ENCODE measurements at places on chromosomes 2 and 18. TPM values are rescaled to one million over a fixed set of nuclear protein-coding genes. Genes with fewer than 3 reads are reported as not detected.

Gene PCBP1
- polyA plus RNA-seq, result 396 TPM

Gene CGREF1
- 5.0 TPM for polyA plus RNA-seq

Gene IL37
- not detected for polyA plus RNA-seq

Gene ARPC2
- 309 TPM for polyA plus RNA-seq

Gene SLC38A11
- polyA plus RNA-seq, result 0.22 TPM

Gene LPIN2
- 11.8 TPM for polyA plus RNA-seq

Gene CHCHD5
- polyA plus RNA-seq, result 37.1 TPM

Gene FECH
- polyA plus RNA-seq, result 13.9 TPM

Gene CCDC141
- 0.09 TPM for polyA plus RNA-seq

Gene RGPD4
- not detected for polyA plus RNA-seq

Gene HRH4
- polyA plus RNA-seq, result 0.02 TPM

Gene CACNB4
- 0.21 TPM for polyA plus RNA-seq

Gene DAPL1
- polyA plus RNA-seq, result not detected

Gene TM4SF20
- polyA plus RNA-seq, result 0.22 TPM

Gene RAB27B
- 0.92 TPM for polyA plus RNA-seq

Gene HOXD12
- not detected for polyA plus RNA-seq

Gene HAUS1
- 11.1 TPM for polyA plus RNA-seq

Gene EFHD1
- polyA plus RNA-seq, result 18.9 TPM

Gene PLEK
- polyA plus RNA-seq, result 18.2 TPM

Gene WNT10A
- 0.07 TPM for polyA plus RNA-seq

Gene ATP6V1B1
- polyA plus RNA-seq, result 1.2 TPM

Gene TEKT4
- not detected for polyA plus RNA-seq

Gene NEU2
- polyA plus RNA-seq, result not detected

Gene AFG3L2
- polyA plus RNA-seq, result 28.2 TPM

Gene WIPF1
- polyA plus RNA-seq, result 43.9 TPM

Gene SIX3
- not detected for polyA plus RNA-seq

Gene DPYSL5
- polyA plus RNA-seq, result 0.01 TPM

Gene STARD6
- polyA plus RNA-seq, result not detected

Gene ASB18
- not detected for polyA plus RNA-seq

Gene CCDC150
- 0.11 TPM for polyA plus RNA-seq

Gene RAB6C
- not detected for polyA plus RNA-seq

All from adipose tissue (tissue), 3 donors.